HFFc6 (cell line): ENCODE measurements at places on chromosomes 11 and 22.
A peak's percentile ranks its signal among the peaks of the same experiment; 100 is the strongest.

DNA sequence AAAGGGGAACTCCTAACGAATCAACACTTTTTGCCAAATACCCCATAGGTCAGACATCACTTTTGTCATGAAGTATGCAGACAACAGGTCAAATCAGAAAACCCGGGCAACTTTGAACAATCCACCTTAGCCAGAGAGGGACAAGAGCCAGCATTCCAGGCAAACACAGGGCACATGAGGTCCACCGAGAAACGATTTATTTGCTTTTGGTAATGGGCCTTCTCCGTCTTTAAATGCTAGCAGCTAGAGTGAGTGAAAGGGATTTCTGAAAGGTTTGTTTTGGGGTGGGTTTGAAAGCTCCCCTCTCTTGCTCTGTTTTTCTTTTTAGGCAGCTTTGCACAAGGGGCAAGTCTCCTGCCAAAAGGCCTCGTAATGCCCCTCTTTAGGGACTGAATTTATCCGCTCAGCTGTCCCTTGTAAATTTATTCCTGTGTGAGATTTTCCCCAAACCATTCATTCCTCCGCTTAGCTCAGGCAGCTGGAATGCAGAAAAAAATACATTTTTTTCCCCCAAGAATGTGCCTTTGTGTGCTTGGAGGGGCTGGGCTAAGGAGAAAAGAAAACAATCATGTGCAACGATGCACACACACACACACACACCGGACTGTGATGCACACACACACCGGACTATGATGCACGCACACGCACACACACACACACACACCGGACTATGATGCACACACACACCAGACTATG lies 196.9 kb downstream of the SNX19 start:
- DNase-seq = peak; percentile 46

GRCh38 chr22:24096758-24097115 lies 84.5 kb upstream of the SUSD2 start:
- no peak for DNase-seq

DNA sequence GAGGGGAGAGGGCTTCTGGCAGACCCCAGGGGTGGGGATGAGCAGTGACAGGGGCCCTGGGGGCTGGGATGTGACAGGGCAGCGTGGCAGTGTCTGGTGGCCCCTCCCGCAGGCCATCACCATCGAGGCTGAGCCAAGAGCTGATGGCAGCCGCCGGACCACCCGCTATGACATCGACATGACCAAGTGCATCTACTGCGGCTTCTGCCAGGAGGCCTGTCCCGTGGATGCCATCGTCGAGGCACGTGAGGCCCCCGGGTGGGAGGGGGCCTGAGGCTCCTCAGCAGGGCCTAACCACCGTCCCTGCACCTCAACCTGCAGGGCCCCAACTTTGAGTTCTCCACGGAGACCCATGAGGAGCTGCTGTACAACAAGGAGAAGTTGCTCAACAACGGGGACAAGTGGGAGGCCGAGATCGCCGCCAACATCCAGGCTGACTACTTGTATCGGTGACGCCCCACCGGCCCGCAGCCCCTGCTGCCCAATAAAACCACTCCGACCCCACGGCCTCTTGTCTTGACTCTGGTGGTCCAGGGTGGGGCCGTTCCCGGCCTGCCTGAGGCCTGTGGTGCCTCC lies 2.6 kb upstream of the TCIRG1 start:
- no peak for DNase-seq

- DNase-seq = no peak
Observed at GRCh38 chr11:75248924-75249256, 8.3 kb downstream of the TPBGL start.

DNA sequence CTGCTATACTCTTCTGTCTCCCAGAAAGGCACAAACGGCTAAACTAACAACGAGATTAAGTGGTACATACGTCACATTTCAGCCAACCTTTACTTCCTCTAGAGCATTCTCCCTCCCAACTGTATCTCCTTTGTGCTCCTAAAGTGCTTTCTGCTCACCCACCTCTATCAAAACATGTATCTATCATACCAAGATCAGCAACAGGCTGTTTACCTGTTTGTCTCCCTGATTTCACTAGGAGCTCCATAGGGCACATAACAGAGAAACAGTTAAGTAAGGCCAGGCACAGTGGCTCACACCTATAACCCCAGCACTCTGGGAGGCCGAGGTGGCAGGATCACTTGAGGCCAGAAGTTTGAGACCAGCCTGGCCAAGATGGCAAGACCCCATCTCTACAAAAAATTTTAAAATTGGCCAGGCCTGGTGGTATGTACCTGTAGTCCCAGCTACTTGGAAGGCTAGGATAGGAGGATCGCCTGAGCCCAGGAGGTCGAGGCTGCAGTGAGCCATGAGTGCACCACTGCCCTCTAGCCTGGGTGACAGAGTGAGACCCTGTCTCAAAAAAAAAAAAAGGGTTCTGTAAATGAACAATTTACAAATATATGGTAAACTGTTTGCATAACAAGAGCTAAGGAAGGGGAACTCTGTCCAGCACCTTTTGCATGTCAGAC lies 2.8 kb downstream of the NDUFC2 start:
- DNase-seq = no peak

GRCh38 chr11:12539572-12539971 lies 134.6 kb upstream of the TEAD1 start:
- peak; percentile 88 for DNase-seq

DNA sequence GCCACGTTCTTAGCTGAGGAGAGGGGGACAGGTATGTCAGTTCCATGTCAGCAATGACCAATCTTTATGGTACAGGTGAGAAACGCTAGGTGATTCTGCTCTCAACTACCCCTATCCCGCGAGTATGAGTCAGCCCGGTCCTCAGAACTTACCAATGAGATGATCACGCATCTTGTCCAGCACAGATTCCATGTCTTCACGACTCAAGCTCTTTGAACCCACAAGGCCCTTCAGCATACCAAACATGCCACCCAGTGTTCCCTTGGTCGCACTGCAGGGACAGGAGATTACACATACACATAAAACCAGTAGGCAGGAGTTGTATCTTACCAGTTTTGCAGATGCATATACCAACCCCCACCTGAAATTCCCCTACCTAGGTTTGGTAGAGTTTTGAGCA lies 2.9 kb downstream of the SRPRA start:
- DNase-seq = peak; percentile 9

DNA sequence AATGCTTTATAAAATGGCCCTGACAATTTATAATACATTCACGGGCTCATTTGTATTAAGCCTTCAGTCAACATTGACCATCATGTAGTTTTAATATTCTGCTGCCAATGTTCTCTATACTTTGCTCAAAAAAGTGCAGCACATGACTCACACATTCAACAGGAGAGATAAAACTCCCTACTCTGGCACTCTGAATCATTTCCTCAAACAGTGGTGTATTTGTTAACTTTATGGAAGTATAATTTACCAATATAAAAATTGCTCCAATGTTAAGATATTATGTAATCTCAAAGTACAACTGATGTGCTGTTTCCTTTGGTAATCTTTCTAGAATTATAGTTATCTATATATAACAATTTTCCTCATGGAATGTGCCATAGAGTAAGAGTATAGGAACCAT lies 39.9 kb downstream of the MAML2 start:
- peak; percentile 58 for DNase-seq

DNA sequence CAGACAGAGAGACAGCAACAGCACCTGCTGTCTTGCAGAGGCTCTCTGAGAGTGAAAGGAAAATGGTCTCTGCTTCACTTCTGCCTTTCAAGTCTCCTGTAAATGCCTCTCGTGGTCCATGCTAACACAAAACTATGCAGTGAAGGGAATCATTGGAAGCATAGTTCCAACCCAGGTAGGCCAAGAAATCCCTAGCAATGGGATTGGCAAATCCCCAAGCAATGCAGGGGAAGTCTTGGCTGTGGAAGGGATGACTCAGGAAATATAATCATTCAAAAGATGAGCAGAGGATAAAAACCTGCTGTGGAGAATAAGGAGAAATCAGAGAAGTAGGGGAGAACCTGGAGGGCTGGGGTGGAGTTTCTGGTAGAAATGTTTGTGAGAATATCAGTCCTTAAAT lies 216.1 kb upstream of the ZBED5 start:
- DNase-seq = no peak

- DNase-seq = no peak
Observed at GRCh38 chr11:5037926-5038325, 8.4 kb upstream of the OR52J3 start.

- no peak for DNase-seq
Observed at GRCh38 chr11:120747850-120748814, 236.6 kb downstream of the GRIK4 start.

DNA sequence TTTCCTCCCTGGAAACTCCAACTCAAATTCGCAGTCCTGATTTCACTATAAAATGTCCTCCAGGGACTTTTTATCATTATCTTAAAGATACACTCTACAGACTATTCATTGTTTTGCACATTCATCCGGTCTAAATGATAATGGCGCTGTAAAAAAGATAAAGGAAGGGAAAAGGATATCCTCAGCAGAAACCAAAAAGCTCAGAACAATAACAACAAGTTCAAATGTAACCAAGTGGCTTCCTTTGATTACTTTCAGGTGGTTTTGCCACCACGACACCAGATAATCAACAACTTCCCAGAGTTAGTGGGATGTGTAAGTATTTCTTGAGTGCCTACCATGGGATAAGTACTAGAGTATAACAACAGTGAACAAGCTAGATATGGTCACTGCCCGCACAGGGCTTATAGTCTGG lies 26.3 kb downstream of the PRCP start:
- DNase-seq = no peak

- DNase-seq = no peak
Observed at GRCh38 chr11:26150031-26150430, 181.9 kb upstream of the ANO3 start.

GRCh38 chr22:35580351-35581022 lies 36.6 kb downstream of the MB start:
- DNase-seq = no peak

- peak; percentile 22 for DNase-seq
Observed at GRCh38 chr11:121086866-121087265, 14.2 kb upstream of the TECTA start.

GRCh38 chr11:130892861-130893260 lies 23.4 kb downstream of the SNX19 start:
- no peak for DNase-seq

- DNase-seq = peak; percentile 44
Observed at GRCh38 chr11:124793466-124794278, 6.5 kb downstream of the MSANTD2 start.

DNA sequence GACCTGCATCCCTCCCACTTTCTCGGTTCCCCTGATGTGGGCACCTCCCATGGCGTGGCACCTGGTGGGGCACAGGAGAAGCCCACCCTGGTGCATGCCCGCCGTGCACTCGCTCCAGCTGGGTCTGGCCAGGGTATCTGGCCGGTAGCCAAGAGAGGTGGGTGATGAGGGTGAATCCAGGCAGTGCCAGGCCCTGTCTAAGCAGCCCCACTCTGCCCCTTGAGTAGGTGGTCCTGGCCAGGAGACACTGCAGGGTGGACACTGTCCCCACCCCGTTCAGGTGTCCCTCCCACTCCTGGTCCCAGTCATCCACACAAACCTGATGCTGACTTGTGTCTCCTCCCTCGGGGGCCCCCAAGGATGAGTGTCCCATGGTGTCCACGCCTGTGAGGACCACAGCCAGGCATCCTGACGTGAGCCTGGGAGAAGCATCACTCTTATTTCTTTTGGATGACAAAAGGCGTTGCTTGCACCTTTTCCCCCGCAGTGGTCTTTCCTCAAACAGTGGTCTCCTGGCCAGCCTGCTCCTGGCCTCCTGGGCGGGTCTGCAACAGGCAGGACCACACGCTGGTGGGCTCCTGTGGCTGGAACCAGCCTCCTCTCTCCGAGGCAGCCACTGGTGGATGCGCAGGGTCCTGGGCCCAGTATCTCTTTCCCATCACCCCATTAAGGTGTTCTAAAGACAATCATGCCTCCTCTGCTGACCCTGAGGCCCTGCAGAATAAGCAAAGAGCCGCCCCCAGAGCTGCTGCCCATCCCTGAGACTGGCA lies 922.3 kb downstream of the BRD1 start:
- no peak for DNase-seq

- DNase-seq = peak; percentile 69
Observed at GRCh38 chr11:86811637-86812321, 11.4 kb downstream of the PRSS23 start.

DNA sequence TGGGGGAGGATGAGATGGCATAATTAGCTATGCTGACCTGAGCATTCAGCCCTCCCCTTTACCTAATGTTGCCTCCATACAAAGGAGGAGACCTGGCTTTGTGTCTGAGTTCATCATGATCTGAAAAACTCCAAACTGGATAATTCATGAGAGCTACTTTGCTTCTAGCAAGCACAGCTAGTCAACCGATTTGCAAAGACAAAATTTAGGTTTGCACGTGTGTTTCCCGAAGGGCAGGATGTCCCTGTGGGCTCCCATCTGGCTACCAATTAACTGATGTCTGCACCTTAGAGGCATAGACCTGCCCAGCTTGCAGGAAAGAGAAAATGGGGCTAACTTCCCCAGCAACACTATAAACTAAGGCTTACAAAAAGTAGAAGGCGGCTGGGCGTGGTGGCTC lies 42.2 kb upstream of the POU2AF1 start:
- DNase-seq = no peak

DNA sequence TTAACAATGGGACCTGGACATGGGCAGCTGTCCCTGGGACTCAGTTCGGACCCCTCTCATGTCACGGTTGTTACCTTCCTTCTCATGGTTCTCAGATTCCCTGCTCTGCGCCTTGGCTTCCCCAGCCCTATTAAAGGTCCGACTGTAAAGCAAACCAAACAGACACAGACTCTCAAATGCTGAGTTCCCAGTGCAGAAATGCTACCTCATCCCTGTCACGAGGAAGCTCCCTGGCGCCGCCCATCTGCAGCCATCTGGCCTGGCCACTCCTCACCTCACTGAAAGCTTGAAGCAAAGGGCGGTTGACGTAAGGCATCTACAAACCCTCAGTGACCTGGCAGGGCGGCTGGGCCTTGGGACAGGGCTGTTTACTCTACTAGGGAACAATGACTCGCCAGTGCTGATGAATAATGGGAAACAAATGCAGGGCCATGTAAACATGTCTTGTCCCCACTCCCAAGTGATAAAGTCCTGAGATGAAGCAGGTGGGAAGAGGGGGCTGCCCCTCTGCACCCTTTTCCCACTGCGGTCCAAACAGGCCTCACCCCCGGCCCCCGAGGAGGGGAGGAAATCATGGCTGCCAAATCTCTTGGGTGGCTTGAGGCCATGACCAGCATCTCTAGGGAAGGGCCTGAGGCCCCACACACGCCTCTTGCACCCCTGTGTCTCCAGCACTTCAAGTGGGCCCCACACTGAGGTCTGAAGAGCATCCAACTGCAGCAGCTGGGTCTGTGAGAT lies 49.3 kb downstream of the SCUBE1 start:
- no peak for DNase-seq

DNA sequence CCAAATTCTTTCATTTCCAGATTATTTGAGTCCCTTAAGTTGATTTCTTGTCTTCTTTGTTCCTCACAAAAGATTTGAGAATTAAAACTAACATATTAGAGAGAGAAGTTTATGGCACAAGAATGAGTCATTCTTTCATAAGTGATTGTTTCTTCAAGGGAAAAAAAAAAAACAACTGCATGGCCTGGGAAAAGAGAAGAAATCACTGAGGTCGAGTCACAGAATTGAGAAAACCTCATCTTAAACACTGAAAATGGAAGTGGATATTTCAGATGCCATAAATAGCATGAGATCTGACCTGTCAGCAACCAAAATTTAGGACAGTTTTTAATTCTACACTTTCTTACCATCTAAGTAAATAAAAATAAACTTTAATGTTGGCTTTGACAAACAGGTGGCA lies 87.2 kb downstream of the CWF19L2 start:
- no peak for DNase-seq

GRCh38 chr22:24436553-24436952 lies 9.2 kb downstream of the ADORA2A start:
- DNase-seq = no peak
